Effector CD8-positive, alpha-beta T cell (primary cell): ENCODE measurements at places on chromosomes 12 and 14.

- no peak for DNase-seq
Observed at GRCh38 chr12:132145334-132145733, 1.1 kb downstream of the NOC4L start.

- DNase-seq, result no peak
Observed at GRCh38 chr14:93045211-93045674, 70.5 kb downstream of the ITPK1 start.

DNA sequence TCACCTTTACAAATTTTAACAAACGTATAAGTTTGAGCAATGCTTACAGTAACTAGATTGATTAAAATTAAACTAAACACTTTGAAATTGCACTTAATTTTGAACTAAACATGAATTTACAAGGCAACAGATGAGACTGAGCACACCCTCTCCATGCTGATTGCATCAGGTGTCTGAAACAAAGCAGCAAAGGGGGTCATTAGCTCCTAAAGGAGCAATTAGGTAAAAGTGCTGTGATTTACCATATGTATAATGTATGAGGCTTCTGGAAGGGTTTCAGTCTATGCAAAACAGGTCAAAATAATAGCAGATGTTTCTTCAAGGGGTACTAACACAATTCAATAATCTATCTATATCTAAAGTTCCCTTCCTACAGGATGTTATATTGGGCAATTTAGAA, 98.8 kb upstream of the LMNTD1 start:
- DNase-seq, result no peak

GRCh38 chr14:28870033-28870564, 103.5 kb downstream of the FOXG1 start:
- DNase-seq, result no peak

- DNase-seq, result no peak
Observed at GRCh38 chr14:39219075-39219499, 14.6 kb upstream of the MIA2 start.

GRCh38 chr12:67457778-67458665, 188.9 kb downstream of the CAND1 start:
- DNase-seq, result no peak
